ENCODE measurements at places on chromosomes 3 and 15. TPM values are rescaled to one million over a fixed set of nuclear protein-coding genes. Genes with fewer than 3 reads are reported as not detected.

CORO2B gene
- 2.0 TPM for total RNA-seq

ADAMTS7 gene
- 127 TPM for total RNA-seq

ZNF662 gene
- total RNA-seq, result 0.40 TPM

HTR3E gene
- not detected for total RNA-seq

DNA sequence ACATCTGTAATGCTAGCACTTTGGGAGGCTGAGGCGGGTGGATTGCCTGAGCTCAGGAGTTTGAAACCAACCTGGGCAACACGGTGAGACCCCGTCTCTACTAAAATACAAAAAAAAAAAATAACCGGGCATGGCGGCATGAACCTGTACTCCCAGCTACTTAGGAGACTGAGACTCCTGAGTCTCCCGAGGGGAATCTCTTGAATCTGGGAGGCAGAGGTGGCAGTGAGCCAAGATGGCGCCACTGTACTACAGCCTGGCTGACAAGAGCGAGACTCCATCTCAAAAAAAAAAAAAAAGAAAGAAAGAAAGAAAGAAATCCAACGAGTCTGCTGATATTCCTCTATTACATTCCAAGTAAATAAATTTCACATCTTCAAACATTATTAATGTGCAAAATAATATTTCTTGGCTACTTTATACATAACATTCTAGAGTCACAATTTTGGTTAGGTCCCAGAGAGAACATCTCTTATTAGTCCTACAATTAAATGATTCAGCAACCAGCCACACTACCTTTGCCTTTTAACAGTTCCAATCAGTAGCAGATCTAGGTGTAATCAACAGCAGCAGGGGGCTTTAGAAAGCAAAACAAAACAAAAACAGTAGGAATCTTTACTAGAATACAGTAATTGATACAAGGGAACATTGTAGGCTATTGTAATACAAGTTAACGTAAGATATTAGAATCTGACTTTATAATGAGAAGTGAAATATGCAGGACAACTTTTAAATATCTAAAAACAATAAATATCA lies 195.8 kb downstream of the TBC1D5 start:
- no peak overlapping the region for H3K4me3 ChIP-seq
- H3K36me3 ChIP-seq, result peaks cover 2% of the 10 kb centered on the region
- H3K4me1 ChIP-seq, result peaks cover 1% of the 10 kb centered on the region

- H3K4me3 ChIP-seq, result no peak overlapping the region
- no peaks in the 10 kb centered on the region for H3K27me3 ChIP-seq
- DNase-seq, result no peak
- H3K36me3 ChIP-seq, result peaks cover 3% of the 10 kb centered on the region
- no peak overlapping the region for H3K27ac ChIP-seq
These were observed 6.6 kb downstream of the FAM98B start for GRCh38 chr15:38460543-38460942.

DNA sequence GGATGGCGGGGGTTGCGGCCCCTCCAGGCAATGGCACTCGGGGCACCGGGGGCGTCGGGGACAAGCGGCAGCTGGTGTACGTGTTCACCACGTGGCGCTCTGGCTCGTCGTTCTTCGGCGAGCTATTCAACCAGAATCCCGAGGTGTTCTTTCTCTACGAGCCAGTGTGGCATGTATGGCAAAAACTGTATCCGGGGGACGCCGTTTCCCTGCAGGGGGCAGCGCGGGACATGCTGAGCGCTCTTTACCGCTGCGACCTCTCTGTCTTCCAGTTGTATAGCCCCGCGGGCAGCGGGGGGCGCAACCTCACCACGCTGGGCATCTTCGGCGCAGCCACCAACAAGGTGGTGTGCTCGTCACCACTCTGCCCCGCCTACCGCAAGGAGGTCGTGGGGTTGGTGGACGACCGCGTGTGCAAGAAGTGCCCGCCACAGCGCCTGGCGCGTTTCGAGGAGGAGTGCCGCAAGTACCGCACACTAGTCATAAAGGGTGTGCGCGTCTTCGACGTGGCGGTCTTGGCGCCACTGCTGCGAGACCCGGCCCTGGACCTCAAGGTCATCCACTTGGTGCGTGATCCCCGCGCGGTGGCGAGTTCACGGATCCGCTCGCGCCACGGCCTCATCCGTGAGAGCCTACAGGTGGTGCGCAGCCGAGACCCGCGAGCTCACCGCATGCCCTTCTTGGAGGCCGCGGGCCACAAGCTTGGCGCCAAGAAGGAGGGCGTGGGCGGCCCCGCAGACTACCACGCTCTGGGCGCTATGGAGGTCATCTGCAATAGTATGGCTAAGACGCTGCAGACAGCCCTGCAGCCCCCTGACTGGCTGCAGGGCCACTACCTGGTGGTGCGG lies 1.9 kb downstream of the CHST2 start:
- no peak for DNase-seq
- H3K36me3 ChIP-seq, result peaks cover 3% of the 10 kb centered on the region
- H3K4me3 ChIP-seq, result peak overlapping the region; percentile 53
- no peak overlapping the region for H3K27ac ChIP-seq

DNA sequence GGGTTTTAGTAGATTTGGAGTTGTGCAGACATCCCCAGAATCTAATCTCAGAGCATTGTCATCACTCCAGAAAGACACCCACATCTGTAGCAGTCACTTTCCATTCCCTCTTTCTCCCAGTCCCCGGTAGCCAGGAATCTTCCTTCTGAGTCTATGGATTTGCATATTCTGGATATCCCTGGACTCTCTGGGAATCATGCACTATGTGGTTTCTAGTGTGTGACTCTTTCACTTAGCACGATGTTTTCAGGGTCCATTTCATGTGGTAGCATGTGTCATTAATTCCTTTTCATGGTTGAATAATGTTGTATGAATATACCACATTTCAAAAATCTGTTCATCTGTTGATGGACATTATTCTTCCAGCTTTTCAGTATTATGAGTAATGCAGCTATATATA lies 29.3 kb downstream of the FBLN2 start:
- no peak overlapping the region for H3K4me3 ChIP-seq
- no peaks in the 10 kb centered on the region for H3K36me3 ChIP-seq
- H3K27ac ChIP-seq, result no peak overlapping the region

DNA sequence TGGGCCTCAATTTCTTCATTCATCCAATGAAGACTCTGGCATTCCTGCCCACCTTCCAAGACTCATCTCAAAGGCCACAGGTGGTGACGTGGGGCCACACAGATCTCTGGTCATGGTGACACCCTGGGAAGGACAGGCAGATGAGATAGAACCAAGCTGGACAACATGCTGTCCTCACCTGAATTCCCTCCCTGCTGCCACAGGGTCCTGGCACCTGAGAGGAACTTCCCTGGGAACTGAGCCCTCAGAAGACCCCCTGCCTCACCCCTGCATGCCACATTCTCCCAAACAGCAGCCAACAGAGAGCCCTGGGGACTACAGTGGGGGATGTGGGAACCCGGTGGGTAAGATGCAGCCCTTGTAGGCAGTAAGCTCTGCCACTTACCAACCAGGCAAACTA lies 10.7 kb downstream of the KLF15 start:
- H3K36me3 ChIP-seq, result peaks cover 2% of the 10 kb centered on the region
- DNase-seq, result no peak
- H3K4me1 ChIP-seq, result peaks cover 4% of the 10 kb centered on the region
- no peaks in the 10 kb centered on the region for H3K27me3 ChIP-seq
- H3K4me3 ChIP-seq, result no peak overlapping the region

- no peak overlapping the region for H3K27ac ChIP-seq
- DNase-seq, result no peak
- H3K4me1 ChIP-seq, result no peaks in the 10 kb centered on the region
These were observed 16.3 kb downstream of the ZIC1 start for GRCh38 chr3:147425388-147425850.

DNA sequence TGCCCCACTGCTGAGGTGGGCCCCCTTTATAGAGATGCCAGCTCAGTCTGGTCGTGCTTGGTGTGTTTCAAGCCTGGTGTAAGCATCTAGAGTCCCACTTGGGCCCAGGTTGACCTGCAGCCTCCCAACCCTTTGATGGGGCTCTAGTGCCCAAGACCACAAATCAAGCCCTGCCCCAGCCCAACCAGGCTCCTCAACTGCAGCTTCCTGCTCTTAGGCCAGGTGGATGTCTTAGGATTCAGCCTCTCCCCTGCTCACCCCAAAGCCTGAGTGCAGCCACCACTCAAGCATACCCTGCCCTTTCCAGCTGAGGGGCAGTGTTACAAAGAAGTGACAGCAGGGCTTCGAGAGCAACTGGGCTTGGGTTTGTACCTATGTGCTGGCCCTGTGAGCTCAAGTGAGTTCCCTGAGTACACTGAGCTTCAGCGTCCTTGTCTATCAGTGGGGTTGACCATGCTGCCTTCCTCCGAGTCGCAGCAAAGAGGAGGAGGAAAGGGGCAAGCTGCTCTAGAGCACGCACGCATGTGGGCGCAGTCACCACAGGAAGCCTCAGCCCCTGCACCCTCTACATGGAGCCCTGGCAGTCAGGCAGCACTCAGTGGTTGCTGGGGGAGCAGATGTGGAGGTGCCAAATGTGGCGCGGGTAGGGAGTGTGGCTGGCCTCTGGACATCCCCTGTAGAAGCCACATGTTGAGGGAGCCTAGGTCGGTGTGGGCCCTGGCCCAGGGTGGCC lies 120.7 kb downstream of the EEFSEC start:
- H3K36me3 ChIP-seq, result no peaks in the 10 kb centered on the region
- H3K27me3 ChIP-seq, result peaks cover 14% of the 10 kb centered on the region
- no peak for DNase-seq
- no peak overlapping the region for H3K4me3 ChIP-seq
- H3K27ac ChIP-seq, result no peak overlapping the region
- H3K4me1 ChIP-seq, result peaks cover 9% of the 10 kb centered on the region

- no peaks in the 10 kb centered on the region for H3K36me3 ChIP-seq
- H3K4me3 ChIP-seq, result no peak overlapping the region
- no peak overlapping the region for H3K27ac ChIP-seq
- H3K4me1 ChIP-seq, result no peaks in the 10 kb centered on the region
These were observed 214.7 kb upstream of the ZBTB20 start for GRCh38 chr3:115361806-115362205.

DNA sequence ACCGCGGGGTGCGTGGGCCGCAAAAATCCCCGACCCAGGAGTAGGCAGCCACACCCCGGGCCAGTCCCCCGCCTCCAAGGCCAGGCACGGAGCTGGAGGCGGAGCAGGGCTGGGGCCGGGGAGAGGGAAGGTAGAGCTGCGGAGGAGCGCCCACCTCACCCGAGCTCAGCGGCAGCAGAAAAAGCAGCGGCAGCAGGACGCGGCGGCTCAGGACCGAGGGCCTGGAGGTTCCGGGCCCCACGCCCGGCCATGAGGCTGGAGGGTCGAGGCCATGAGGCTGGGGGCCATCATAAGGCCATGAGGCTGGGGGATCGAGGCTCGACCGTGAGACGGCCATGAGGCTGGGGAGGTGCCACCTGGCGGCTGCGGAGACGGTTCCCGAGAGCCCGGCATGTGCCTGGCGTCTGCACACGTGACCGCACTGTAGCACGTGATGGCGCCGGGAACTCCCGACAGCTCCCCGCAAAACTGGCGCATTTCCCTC lies 32.9 kb upstream of the PRSS50 start:
- H3K27ac ChIP-seq, result no peak overlapping the region
- H3K36me3 ChIP-seq, result no peaks in the 10 kb centered on the region
- no peaks in the 10 kb centered on the region for H3K27me3 ChIP-seq
- no peak for DNase-seq
- H3K4me3 ChIP-seq, result no peak overlapping the region

- peaks cover 17% of the 10 kb centered on the region for H3K36me3 ChIP-seq
- peak overlapping the region; percentile 93 for H3K27ac ChIP-seq
- H3K4me1 ChIP-seq, result peaks cover 52% of the 10 kb centered on the region
- H3K4me3 ChIP-seq, result no peak overlapping the region
- H3K27me3 ChIP-seq, result no peaks in the 10 kb centered on the region
These were observed 98.4 kb downstream of the DHX30 start for GRCh38 chr3:47901280-47901833.

GRCh38 chr3:111975131-111975530 lies 3.7 kb upstream of the ABHD10 start:
- no peak overlapping the region for H3K27ac ChIP-seq
- no peaks in the 10 kb centered on the region for H3K27me3 ChIP-seq
- no peak for DNase-seq
- H3K4me1 ChIP-seq, result peaks cover 7% of the 10 kb centered on the region
- H3K4me3 ChIP-seq, result no peak overlapping the region

DNA sequence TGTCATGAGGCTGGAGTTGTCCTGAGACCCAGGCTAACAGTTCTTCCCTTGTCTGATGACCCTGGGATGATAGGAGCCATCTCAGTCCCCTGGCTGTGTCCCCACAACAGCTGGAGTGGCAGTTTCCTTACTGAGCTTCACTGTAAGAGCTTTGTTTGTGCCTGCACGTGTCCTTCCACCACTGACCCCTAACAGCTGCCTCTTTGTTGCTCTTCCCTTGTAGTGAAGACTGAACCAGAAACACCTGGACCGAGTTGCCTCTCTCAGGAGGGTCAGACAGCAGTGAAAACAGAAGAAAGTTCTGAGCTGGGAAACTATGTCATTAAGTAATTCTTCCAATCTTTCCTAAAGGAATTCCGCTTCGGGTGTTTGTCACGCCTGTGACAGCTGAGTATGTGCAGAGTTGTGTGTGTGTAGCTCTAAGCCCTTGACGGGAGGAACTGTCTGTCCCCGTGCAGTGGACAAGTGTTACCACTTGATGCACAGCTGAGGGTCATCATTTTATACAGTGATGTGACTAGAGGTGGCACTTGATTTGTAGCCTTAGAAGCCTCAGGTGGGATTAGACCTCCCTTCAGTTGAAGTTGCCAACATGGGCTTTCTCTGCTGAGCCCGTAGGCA lies 25.0 kb downstream of the MAP6D1 start:
- peaks cover 29% of the 10 kb centered on the region for H3K36me3 ChIP-seq
- no peak overlapping the region for H3K4me3 ChIP-seq
- no peak for DNase-seq

- H3K4me1 ChIP-seq, result peaks cover 3% of the 10 kb centered on the region
- H3K36me3 ChIP-seq, result no peaks in the 10 kb centered on the region
- no peak for DNase-seq
These were observed 17.3 kb upstream of the HDAC11 start for GRCh38 chr3:13462822-13463221.

DNA sequence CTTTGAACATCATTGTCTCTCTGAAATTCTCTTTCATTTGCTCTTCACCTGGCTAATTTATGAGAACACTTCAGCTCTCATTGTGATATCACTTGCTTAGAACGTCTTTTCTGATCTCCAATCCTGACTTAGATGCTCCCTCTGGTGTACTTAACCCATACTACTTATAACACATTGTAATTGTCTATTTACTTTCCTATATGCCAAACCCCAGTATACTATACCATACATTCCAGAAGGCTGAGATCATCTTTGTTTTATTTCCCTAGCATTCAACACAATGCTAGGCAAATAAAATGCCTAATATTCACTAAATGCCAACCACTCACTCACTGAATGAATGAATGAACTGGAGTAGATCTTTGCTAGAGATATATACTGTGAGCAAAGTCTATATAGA lies 27.0 kb upstream of the PEX5L start:
- no peak for DNase-seq
- H3K36me3 ChIP-seq, result no peaks in the 10 kb centered on the region
- no peak overlapping the region for H3K27ac ChIP-seq
- no peak overlapping the region for H3K4me3 ChIP-seq

DNA sequence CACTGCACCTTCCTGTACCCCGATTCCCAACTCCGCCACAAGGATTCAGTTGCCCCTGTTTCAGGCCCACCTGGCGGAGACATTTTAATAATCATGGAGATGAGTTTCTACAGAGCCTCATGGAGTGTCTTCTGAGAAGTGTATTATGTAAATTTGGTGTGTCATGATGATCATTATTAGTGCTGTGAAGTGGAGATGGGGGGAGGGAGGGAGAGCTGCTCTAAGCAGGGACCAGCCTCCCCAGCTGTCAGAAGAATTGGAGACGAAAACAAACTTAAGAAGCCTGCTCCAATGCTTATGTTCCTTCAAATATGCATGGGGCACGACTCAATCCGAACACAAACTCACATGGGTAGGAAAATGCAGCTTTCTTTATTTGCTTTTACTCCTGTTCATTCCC lies 127.8 kb downstream of the EPHB1 start:
- H3K27ac ChIP-seq, result no peak overlapping the region
- no peak for DNase-seq
